Fibroblast of gingiva (primary cell): ENCODE measurements at places on chromosomes 1 and 21.

GRCh38 chr1:204941421-204942338 is 71.0 kb downstream of the NFASC start:
- DNase-seq = peak; percentile 36

DNA sequence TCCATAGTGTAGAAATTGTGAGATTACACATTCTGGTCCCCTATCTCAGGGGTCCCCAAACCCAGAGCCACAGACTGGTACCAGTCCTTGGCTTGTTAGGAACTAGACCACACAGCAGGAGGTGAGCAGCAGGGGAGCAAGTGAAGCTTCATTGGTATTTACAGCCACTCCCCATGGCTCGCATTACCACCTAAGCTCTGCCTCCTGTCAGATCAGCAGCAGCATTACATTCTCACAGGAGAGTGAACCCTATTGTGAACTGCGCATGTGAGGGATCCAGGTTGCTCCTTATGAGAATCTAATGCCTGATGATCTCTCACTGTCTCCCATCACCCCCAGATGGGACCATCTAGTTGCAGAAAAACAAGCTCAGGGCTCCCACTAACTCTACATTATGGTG is 229.7 kb upstream of the IRF2BP2 start:
- DNase-seq = no peak

GRCh38 chr1:181190364-181191035 is 102.0 kb downstream of the IER5 start:
- no peak for DNase-seq

DNA sequence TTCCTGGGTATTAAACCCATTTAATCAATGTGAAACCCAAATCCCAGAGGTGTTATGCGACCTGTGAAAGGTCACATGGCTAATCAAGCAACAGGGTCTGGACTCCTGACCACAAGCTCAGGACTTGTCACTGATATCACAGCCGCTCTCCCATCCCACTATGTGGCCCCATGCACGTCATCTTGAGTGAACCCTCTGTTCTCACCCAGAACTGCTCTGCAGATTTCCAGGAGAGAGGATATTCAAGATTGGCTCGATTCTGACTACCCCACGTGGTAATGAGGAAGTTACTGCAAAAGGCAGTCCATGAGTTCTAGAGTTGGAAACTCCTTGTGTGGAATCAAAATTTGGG is 173.5 kb upstream of the ETV3 start:
- DNase-seq = no peak

DNA sequence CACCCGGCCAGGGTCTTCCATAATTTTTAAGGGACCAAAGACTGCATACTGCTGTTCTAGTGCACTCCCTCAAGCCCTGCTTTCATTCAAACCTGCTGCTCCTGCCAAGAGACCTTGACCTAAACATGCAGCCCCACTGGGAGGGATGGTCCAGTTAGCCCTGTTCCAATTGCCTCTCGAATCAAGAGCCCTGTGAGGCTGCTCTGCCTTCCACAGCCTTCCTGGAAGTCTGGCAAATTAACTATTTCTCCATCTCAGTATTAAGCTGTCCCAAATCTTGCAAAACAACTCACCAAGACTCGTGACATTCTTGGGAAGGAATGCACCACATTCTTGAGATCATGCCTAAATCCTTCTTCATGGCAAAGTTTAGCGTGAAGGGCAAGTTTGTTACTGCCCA is 231.3 kb downstream of the C1orf94 start:
- DNase-seq = no peak

DNA sequence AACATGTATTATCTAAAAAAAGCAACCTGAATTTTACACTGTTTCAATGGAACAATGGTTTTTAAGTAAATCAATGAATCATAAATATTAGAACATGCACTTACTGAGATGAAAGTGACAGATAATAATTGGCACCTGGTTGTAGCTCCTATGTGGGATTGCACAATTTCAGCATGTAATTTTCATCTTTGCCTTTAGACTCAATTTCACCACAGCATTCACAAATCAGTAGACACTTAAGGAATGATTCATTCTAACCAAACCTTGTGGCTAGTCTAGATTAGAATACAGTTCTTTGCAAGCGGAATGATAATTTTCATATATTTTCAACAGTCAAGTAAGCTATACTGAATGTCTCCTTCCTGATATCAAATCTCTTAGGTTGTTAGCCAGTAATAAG is 853.4 kb downstream of the KCNT2 start:
- DNase-seq = no peak

- no peak for DNase-seq
Measured at GRCh38 chr1:67642629-67643028, 42.4 kb upstream of the GADD45A start.

DNA sequence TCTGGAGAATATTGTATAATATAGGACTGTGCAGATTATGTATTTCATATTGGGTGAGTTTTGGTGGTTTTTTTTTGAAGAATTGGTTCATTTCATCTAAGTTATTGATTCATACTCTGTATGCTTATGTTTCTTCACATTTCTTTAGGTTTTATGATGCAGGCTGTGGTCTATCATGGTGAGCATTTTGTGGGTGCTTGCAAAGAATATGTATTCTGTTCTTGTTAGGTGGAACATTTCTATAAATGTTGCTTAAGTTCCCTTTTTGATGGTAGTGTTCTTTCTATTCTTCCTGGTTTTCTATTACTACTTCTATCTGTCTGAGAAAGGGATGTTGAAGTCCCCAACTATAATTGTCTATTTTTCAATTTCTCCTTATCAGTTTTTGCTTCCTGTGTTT is 42.6 kb downstream of the PKN2 start:
- no peak for DNase-seq

DNA sequence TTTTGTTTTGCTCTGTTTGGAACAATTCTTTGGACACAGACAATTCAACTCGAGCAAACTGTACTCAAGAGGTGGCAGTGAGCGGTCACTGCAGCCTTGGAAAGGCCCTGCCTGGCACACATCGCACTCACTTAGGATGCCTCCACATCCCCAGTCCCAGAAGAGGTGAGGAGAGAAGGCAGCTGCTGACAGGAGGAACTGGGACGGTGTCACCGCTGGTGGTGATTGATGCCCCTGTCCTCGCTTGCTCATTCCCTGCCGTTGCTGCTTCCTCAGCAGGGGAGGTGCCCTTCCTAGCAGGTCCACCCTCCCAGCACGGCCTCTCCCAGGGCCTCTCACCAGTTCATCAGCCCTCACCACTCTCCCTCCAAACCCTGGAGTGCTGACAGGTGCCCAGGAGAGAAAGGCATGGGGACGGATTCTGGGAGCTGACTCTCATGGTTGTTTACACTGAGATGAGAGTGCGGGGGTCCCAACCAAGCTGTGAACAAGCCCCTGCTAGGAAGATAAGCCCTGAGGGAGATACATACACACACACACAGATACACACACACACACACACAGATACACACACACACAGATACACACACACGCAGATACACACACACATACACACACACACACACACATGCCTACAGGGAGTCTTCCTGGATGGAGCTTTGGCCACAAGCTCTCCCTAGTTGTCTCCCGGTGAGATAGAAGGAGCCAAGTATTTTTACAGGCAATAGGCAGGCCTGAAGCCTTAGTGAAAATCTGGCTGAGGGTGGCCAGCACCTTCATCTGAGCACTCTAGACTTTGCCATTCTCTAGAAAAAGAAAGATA is 101.1 kb downstream of the CDC7 start:
- no peak for DNase-seq
